ENCODE measurements at places on chromosomes 7 and 10. TPM values are rescaled to one million over a fixed set of nuclear protein-coding genes. Genes with fewer than 3 reads are reported as not detected.

DNA sequence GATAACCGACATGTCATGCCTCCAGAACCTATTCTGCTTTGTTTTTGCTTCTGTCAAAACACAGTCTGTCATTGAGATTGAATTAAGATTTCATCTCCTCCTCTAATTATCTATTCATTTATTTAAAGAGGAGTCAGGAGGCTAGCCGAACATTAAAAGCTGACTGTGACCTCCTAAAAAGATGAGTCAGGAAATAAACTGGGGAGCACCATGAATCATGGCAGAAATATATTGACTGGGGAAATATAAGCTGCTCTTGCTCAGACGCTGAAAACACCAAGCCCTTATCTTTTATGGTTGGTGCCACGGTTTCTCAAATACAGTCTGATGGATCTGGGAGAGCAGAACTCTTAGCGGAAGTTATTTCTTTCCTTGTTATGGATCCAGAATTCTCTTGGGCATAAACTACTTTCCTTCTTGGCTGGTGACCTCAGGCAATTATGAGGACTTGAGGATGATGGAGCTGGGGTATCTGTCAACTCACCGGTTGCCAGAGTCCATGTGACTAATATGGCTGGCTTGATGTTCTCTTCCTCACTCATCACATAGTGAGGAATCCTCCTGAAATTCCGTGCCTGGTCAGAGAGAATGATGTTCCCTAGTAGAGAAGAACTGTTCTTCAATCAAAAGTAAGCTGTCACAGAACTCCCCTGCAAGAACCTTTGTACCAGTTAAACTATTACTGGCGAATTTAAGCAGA lies 307.6 kb upstream of the PHYHIPL start:
- no peak for DNase-seq

GRCh38 chr10:91378061-91378460 lies 32.1 kb upstream of the HECTD2 start:
- no peak for DNase-seq

The KCND2 gene
- not detected for total RNA-seq

The OTUD1 gene
- total RNA-seq, result 12.1 TPM

The LIMK1 gene
- total RNA-seq, result 14.9 TPM

The CCAR1 gene
- 88.5 TPM for total RNA-seq

The FAM24A gene
- not detected for total RNA-seq

The ZMIZ1 gene
- 88.2 TPM for total RNA-seq

Data from tibial nerve (tissue), 4 donors.